ENCODE measurements at places on chromosomes 12 and 14.

GRCh38 chr14:63413009-63413408, 94.3 kb upstream of the GPHB5 start:
- DNase-seq: no peak

DNA sequence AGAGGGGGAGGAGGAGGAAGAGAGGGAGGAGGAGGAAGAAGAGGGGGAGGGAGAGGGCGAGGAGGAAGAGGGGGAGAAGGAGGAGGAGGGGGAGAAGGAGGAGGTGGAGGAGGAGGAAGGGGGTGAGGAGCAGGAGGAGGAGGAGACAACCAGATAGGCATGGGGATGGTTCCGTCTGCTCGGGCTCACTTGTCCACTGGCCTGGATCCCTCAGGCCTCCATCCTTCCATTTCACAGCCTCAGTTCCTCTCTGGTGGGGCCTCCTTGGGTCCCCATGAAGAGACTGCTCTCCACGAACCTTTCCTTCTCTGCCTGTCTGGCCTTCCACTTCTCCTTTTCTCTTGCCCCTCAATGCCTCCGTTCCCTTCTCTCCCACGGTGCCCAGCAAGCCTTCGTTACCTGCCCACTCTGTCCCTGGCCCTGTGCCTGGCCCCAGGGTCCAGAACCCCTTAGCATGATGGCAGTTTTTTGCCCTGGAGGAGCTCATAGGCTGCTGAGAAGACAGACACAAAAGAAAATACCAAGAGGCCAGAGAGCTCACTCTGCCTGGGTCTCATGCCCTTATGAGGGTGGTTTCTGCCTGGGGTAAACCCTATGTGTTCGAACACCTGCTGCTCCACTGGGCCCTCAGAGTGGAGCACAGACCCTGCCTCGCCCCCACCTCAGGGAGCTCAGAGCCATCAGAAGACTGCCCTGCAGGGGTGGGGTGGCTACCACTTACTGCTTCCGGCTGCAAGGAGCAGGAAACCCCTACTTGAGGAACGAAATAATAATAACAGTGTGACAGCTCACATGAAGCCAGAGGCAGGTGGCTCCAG, 11.7 kb upstream of the CACNA2D4 start:
- DNase-seq: no peak

- no peak for DNase-seq
Observed at GRCh38 chr14:74503291-74503937, 9.8 kb downstream of the ISCA2 start.

DNA sequence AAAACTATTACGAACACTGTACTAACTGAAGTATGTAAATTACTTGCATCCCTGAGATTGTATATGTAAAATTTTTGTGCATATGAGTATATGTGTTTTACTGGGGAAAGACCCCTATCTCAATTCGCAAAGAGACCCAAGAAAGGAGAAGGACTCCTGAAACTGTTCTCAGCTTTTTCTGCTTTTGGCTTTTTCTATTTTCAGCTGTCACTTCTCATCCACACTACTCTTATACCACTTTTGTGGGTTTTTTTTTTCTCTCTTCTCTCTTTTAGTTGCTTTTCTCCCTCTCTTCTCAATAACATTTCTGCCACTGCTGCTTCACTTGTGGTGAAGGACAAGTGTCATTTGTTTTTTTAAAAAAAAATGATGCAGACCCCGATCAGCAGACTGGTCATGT, 39.8 kb downstream of the NIN start:
- DNase-seq: no peak

DNA sequence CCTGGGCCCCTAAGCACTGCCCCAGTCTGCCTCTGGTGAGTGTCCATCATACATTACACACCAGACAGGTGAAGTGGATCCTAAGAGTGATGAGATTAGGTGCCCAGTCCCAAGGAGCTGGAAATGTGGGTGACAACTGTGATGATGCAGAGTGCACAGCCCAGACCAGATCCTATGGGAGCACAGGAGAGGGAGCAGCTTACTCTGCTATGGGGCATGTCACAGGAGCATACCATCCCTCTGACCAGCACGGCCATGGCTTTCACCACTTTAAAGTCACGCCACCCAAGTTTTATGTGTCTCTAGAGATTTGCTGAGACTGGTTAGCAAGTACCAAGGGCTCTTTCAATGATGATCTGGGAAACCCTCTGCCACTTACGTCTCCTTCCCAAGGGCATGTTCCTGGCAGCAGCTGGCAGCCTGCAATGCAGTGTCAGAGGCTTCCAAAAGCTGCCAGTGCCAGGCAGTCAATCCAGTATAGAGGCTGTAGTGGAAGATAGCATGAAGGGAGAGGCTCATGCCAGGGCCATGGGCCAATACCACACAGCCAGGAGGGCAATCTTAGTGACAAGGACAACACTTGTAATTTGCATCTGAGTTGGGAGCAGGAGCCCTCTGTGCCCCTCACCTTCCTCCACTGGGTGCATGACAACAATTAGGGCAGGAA, 40.2 kb downstream of the STAB2 start:
- DNase-seq: no peak

DNA sequence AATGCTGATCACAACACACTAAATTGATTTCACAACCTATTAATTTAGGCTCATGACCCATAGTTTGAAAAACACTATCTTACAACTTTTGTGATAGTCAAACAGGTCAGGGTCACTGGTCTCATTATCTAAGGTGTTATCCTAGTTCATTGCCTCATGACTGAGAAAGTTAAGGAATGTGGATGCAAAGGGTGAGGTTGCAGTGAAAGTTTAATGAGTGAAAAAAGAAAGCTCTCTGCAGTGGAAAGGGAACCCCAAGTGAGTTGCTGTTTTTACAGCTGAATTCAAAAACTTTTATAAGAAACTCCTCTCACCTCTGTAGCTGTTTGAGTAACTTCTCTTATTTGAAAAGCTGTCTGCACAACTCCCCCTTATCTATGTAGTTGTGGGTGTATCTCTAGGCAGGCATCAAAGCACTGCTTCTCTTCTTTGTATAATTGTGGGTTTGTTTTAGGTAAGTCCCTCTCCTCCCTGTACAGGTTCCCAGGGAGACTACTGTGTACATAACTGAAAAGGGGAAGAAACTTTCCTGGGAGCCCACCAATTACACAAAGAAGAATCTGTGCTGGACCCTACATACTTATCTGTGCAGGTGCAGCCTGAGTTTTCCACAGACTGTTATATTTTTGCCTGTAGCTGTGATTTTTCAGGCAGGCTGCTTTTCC, 18.9 kb downstream of the DNAL1 start:
- no peak for DNase-seq

GRCh38 chr14:23763394-23763793, 127.2 kb downstream of the DHRS2 start:
- no peak for DNase-seq
